ENCODE measurements at places on chromosomes 1 and 21.

- no peak for DNase-seq
Observed at GRCh38 chr1:44242746-44243145, 29.5 kb downstream of the DMAP1 start.

DNA sequence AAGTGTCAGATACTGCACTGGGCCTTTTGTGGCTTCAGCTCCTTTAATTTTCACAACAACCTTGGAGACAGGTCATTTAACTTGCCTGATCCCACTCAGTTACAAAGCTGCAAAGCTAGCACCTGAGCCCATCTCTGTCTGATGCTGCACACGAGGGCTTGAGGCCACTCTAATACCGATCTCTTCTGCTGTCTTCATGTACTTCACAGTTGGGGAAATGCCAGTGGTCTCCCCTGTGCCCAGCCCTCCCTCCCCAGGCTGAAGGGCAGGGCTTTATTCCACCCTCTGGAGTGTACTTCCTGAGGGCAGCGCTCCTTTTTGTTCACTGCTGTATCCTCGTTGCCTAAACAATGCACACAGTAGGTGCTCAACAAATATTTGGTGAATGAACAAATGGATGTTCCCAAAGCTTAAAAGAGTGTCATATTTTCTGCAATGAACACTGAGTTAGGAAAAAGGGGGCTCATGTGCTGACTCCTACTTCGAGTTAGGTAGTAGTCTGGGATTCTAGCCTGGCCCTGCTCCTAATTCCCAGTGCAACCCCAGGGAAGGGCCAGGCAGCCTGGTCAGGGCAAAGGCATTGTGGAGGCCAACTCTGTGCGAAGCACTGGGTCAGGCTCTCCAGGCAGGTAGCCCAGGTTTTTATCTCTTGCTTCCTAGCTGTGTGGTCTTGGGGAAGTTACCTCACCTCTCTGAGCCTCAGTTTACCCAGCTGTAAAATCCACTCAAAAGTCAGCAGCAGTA lies 1.1 kb downstream of the TMCO4 start:
- no peak for DNase-seq

DNA sequence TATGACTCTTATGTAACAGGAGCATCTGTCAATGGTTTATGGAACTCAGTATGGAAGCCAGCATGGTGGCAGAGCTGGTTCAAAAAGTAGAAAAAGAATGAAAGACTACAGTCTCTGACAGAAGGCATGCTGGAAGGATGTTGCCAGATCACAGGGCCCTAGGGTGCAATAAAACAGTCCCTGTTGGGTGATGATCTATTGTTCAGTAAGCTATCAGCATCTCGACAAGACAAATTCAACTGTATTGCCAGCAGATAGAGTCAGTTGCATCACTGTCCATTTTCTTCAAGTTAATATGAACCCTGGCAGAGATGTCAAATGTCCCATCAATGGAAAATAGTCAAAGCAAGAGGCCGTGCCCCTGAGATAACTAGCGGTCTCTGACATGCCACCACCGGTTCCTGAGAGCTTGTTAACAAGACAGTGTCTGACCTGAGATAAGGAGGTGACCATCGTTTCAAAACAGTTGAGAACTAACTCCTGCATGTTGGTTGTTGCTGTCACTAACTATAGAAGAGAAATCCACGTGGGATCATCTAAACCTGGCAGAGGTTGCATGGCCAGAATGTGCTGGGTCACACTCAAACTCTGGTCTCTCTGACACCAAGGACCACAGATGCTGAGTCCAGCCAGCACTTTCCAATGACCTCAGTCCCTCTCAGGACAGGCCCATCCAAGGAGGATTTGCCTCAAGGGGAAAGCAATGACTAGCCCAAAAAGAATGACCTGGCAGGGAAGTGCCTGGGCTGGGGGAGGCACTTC lies 125.9 kb downstream of the RIPK4 start:
- no peak for DNase-seq

DNA sequence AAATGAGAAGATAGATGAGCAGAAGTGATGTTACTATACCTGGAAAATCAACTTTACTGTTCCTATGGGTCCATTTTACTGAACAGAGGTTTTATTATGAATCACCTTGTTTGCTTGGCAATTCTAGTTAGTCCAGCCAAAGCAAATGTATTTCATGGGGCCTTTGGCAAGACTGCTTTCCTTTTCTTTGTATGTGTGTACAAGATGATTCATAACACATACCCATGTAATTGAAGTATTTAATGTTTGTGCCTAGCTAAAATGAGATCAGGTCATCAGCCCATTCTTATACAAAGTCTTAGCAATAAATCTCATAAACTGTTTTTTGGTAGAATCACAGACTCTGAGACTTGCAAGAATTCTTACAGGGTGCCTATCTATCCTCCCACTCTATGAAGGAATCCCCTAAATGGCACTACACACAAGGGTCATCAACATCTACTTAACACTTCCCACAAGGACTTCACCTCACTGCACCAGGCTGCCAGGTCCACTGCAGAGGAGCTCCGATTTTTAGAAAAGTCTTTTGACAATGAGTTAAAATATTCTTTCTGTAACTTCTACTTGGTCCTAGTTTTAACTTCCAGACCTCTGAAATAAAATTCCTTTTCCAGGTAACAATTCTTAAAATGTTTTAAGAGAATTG lies 58.5 kb downstream of the LPAR3 start:
- no peak for DNase-seq

- no peak for DNase-seq
Observed at GRCh38 chr1:109634771-109635750, 15.4 kb downstream of the AMPD2 start.

DNA sequence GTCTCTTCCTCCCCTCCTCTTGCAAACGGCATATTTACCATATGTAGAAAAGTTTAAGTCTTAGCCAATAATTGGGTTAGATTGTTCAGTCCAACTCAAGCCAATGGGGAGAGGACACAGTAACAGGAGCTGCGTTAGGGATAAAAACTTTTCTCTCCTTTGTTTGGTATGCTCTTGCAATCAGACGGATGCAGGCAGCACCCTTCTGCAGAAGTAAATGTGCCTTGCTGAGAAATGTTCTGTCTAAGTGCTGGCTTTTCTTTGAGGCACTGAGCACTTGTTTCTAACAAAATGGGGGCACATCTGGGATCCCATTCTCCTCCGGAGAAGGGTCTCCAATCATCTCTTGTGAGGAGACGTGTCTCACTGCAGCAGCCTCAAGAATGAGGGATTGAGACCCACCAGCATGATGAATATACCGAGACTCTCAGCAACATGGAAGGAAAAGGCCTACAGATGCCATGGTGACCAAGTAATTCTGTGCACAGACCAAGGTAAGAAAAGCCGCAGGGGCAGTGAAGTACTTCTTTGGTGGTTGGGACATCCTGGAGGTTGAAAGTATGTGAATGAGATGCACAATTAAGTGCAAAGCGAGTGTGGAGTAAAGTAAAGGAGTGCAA lies 20.7 kb upstream of the GNG4 start:
- no peak for DNase-seq

DNA sequence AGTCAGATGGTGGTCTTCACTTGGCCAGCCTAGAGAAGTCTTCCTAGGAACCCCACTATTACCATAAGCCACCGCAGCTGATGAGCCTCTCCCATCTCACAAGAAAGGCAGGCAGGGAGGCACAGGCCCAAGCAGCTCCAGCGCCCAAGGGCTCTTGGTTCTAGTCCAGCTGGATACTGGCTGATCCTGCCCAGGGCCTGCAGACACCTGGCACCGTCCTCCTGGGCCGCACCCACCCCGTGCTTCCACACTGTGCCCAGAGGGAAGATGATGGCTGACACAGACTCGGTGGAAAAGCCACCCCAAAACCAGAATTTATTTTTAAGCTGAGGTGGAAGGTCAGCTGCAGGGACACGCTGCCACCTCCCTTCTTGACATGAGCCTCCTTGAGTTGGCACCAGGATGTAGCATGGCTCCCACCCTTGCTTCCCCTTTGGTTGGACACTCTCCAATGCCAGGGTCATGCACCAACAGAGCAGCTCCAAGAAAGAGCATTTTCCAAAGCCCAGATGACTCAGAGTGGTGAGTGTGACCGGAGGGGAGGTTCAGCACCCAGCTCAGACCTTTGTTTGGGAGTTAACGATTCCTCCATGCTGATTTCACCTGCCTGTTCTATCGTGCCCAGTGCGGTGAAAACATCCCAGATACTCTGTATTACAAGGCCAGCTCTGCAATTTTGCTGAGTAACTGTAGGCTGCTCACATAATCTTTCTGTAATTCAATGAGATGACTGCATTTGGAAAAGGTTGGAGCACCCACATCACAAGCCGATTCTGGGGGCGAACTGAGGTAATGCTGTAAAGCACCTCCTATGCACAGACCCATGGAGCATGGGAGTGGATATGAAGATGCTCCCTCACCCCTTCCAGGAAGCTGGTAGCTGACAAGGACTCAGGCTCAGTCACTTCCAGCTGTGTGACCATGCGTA lies 63.1 kb upstream of the SLC2A1 start:
- no peak for DNase-seq

DNA sequence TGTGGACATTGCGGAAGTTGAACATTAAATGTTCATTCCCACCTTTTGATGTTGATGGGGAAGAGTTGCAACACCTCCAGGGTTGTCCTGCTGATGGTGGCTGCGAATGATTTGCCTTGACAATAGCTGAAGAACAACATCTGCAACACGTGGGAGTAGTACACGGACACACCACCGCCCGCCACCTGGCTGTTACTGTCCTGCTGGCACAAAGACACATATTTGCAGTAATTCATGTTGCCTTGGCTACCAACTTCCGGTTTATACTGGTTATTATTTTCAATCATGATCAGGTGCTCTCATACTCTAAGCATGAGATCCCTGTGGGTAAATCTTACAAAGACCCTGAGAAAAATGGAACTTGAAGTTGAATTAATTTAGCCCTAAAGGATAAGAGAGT lies 55.2 kb downstream of the UBR4 start:
- no peak for DNase-seq

- DNase-seq = no peak
Observed at GRCh38 chr21:46067505-46068201, 30.3 kb upstream of the COL6A2 start.

GRCh38 chr1:25618433-25618808 lies 1.8 kb downstream of the MAN1C1 start:
- no peak for DNase-seq

GRCh38 chr1:33344896-33345560 lies 24.1 kb upstream of the A3GALT2 start:
- no peak for DNase-seq

- no peak for DNase-seq
Observed at GRCh38 chr1:217660353-217661062, 29.4 kb downstream of the SPATA17 start.

GRCh38 chr1:81179242-81179641 lies 621.5 kb upstream of the ADGRL2 start:
- no peak for DNase-seq

- DNase-seq = no peak
Observed at GRCh38 chr1:203069030-203069747, 16.6 kb downstream of the MYOG start.

DNA sequence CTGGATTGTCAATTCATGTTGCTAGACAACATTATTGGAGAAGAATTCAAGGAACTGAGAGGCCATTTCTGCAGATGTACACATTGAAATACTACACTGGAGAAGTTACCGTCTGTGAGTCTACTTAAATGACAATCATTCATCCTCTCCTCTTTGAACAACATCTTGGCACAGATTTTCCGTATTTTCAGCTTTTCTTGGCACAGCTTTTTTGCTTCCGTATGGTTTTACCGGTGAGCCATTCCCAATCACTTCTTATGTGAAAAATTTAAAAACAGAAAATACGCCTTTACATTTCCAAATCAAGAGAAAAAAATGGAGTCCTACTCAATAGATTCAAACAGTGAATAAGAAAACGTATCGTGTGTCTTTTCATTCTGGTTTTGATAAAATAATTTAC lies 1493.7 kb downstream of the AMY1C start:
- DNase-seq = no peak

DNA sequence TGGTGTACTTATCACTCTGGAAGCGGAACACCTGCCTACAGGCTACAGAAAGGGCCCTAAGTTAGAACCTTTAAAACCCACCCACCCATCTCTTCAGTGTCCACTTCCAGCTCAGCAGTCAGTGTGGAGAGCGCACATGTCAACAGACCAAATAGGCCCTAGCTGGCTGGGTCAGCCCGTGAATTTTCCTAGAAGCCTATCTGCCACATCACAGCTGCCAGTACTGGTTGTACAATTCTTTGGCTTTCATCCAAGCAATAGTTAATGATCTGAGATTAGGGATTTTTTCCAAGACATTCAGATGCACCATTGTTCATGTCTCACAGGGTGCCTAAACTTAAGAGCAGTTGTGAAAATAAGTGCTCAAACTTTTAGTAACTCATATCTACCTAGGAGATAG lies 197.1 kb downstream of the KCNK2 start:
- no peak for DNase-seq

DNA sequence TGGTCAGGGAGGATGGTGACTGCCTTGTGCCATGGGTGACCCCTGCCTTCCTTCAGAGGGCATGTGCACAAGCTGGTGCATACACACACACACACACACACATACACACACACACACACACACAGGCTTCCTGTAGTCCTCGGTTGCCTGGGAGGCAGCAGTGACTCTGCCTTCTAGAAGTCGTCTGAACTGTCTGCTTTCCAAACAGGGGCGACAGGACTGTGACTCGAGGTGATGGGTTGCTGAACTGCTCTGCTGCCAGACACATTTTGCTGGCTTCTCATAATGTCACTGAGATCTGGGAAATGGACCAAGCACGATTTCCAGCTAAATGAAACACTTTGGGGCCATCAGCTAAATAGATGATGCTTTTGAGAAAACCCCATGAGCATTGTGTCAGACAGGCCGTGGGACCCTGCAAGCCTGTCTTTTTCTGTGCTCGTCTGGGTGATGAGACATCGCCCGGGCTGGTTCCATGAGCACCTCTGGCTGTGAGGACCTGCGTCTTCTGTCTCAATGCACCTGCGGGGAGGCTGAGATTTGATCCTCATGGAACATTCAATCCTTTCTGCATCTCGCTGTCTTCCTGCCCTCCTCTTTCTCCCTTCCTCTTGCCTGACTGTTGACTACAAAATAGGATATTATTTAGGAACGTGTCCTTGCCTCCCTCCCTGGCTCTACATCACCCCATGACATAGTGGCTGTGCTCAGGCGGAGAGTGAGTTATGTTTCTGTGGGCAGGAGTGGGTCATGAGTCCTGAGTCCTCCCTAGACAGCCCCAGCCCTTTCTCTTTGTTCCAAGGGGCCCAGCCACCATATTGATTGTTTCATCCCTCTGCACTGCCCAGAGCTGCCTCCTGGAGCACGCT lies 436.8 kb downstream of the CAMTA1 start:
- no peak for DNase-seq

GRCh38 chr1:74395571-74395970 lies 116.8 kb downstream of the LRRC53 start:
- DNase-seq = no peak

GRCh38 chr1:216945538-216946080 lies 222.4 kb upstream of the ESRRG start:
- DNase-seq = no peak

- no peak for DNase-seq
Observed at GRCh38 chr1:29415156-29415830, 179.0 kb downstream of the PTPRU start.
